ENCODE measurements at places on chromosomes 5 and 9.

GRCh38 chr9:4585135-4585534, 77.0 kb upstream of the PLPP6 start:
- no peak for DNase-seq

DNA sequence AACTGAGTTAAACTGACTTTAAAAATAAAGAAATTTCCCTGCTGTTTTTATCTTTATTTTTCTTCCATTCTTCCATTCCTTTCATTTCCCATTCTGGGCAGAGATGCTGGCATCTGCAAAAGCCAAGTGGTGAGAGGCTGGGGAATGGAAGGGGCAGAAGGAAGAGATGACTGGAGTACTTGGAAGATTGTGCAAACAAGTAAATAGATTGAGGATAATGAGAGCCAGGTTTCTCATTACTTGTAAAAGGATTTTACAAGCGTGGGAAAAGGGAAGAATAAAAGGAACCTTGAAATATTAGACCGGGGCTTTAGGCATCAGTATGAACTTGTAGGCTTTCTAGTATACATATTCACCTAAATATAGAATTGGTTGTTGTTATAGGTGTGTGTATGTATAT, 341.2 kb downstream of the CAAP1 start:
- DNase-seq = no peak

DNA sequence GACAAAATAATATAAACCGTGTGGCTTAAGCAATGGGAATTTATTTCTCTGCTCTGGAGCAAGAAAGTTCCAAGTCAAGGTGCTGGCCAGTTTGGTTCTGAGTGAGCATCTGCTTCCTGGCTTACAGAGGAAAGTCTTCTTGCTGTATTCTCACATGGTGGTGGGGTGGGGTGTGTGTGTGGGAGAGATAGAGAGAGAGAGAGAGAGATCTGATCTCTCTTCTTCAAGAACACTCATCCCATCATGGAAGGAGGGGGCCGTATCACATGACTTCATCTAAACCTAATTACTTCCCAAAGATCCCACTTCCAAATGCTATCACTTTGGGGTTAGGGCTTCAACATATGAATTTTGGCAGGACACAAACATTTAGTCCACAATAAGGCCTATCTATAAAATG, 91.2 kb downstream of the PRR16 start:
- no peak for DNase-seq

- DNase-seq = no peak
Measured at GRCh38 chr9:3277200-3277599, 248.6 kb downstream of the RFX3 start.

GRCh38 chr5:135934939-135935338, 19.8 kb downstream of the LECT2 start:
- no peak for DNase-seq

GRCh38 chr5:169153405-169153804, 147.5 kb downstream of the SLIT3 start:
- DNase-seq = no peak

- no peak for DNase-seq
Measured at GRCh38 chr9:33297432-33297831, 7.1 kb downstream of the NFX1 start.

DNA sequence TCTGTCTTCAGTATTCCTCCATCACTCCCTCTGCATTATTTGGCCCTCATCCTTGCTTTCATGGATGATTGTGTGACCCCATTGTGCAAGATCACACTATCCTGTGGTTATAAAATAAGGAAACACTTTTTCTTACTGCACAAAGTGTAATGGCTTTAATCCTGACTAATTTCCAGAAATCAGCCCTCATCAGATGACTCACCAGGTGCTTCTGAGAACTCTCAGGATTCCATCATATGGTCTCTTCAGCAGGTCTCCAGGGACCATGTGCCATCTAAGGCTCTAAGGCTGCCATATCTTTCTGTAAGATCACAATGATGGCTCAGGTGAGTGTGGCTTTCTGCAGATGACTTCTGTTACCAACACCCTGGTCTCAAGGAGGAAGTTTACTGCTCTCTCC, 27.3 kb upstream of the FER start:
- DNase-seq = no peak

DNA sequence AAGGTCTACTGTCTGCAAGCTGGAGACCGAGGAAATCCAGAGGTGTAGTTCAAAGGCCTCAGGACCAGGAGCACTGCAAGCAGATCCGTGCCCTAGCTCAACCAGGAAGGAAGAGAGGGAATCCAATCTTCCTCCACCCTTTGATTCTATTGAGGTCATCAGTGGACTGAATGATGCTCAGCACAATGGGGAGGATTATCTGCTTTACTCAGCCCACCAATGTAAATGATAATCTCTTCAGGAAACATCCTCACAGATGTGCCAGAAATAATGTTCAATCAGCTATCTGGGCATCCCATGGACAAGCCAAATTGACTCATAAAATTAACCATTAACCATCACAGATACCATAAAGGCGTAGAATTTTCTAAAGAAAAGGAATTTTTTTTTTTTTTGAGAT, 92.0 kb downstream of the BASP1 start:
- DNase-seq = no peak

GRCh38 chr9:127369428-127369827, 27.5 kb upstream of the SLC2A8 start:
- no peak for DNase-seq

- DNase-seq = no peak
Measured at GRCh38 chr5:3375586-3376311, 219.9 kb upstream of the IRX1 start.

DNA sequence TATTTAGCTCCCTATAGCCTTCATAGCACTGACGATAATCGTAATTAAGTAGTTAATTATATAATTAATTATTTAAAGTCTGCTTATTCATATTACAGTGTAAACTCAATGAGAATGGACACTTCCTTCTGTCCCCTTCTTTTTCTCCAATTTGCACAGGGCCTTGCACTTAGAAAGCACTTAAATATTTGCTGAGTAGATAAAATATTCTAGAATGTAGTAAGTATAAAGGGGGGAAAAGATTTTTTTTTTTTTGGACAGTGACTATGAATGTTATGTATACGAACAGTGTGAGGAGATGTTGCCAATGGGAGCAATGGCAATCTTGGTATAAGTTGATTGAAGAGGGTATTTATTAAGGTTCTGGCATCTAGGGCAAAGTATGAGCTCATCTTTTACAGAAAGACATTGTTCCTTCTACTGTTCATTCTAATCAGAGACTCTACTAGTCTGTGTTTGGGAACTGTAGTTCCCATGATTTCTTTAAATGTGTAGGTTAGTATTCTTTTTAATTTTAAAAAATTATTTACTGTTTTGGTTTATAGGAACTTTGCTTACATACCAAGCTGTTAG, 49.4 kb downstream of the YTHDC2 start:
- DNase-seq = no peak

GRCh38 chr5:173308226-173308625, 20.0 kb downstream of the STC2 start:
- DNase-seq = no peak

GRCh38 chr9:107723015-107723414, 233.4 kb upstream of the KLF4 start:
- no peak for DNase-seq

- DNase-seq = no peak
Measured at GRCh38 chr5:74587300-74587699, 53.2 kb downstream of the ENC1 start.

GRCh38 chr5:132454361-132454760, 36.2 kb downstream of the IRF1 start:
- DNase-seq = no peak

- no peak for DNase-seq
Measured at GRCh38 chr9:105425816-105426433, 21.9 kb upstream of the FSD1L start.

GRCh38 chr5:83922699-83923098, 202.0 kb upstream of the HAPLN1 start:
- DNase-seq = no peak

- no peak for DNase-seq
Measured at GRCh38 chr9:107242073-107243030, 40.7 kb upstream of the RAD23B start.

GRCh38 chr5:172846677-172847076, 12.6 kb downstream of the ERGIC1 start:
- no peak for DNase-seq

GRCh38 chr9:134053941-134054761, 13.7 kb downstream of the BRD3 start:
- DNase-seq = no peak

DNA sequence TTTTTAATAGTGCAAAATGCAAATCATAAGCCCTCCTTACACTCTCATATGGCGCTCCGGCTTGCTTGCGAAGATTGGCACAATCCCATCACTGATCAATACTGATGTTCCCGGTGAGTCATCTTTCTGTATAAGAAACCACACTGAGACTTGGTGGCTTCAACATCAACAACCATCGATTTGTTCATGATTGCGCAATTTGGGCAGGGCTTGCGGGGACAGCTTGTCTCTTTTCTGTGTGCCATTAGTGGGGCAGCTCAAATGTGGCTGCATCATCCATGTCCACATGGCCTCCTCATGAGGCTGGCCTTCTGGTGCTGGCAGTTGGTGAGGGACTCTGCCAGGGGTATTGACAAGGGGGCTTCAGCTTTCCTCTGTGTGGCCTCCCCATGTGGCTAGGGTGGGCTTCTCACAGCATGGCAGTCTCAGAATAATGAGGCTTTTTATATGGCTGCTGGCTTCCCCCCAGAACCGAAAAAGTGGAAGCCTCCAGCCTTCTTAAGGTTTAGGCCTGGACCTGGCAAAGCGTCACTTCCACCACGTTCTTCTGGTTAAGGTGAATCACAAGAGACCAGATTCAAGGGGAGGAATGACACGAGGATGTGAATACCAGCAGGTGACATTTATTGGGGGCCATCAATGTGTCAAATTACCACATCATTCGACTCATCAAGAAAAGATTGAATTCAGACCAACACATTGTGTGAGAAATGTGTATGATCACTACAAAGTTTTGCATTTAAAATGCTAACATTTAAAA, 79.5 kb upstream of the NFIL3 start:
- DNase-seq = no peak

GRCh38 chr9:18847576-18848275, 185.3 kb downstream of the SAXO1 start:
- no peak for DNase-seq

DNA sequence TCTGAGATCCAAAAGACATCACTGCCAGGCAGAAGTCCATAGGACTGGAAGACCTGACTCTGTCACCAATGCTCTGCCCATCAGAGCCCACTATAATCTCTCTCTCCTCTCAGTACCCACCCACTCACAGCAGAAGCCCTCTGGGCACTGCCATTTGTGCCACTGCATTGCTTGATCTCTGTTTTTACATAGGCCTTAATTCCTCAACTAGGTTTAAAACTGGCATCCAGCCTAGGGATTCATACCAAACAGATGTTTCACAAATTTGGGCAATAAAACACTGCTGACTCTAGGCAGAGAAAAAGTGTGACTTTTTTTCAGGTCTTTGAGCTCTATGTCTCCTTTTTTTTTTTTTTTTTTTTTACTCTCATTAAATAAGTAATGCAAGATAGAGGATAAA, 91.1 kb upstream of the RANBP3L start:
- DNase-seq = no peak

DNA sequence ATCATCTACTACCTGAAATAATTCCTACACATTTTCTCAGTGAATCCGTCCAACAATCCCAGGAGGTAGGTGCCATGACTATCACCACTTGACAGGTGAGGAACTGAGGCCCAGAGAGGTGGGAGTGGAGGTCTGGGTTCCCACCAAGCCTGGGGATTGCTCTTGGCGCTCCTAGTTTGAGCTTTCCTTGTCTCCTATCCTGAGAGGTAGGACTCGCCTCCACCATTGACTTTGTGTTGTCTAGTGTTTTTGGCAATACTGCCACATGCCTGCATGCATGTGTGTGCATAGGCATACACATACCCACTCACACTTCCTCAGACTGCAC, 6.3 kb upstream of the NTNG2 start:
- no peak for DNase-seq

GRCh38 chr9:68644831-68645230, 60.2 kb upstream of the PIP5K1B start:
- no peak for DNase-seq

- no peak for DNase-seq
Measured at GRCh38 chr5:17367256-17367840, 130.7 kb upstream of the TAF11L2 start.

All from activated CD4-positive, alpha-beta T cell treated with anti-CD3 and anti-CD28 coated beads, Interleukin-2, amount 50 U/mL, for 48 hours (primary cell).